IPS DF 6.9 (cell line): ENCODE measurements at places on chromosomes 5 and 9.

DNA sequence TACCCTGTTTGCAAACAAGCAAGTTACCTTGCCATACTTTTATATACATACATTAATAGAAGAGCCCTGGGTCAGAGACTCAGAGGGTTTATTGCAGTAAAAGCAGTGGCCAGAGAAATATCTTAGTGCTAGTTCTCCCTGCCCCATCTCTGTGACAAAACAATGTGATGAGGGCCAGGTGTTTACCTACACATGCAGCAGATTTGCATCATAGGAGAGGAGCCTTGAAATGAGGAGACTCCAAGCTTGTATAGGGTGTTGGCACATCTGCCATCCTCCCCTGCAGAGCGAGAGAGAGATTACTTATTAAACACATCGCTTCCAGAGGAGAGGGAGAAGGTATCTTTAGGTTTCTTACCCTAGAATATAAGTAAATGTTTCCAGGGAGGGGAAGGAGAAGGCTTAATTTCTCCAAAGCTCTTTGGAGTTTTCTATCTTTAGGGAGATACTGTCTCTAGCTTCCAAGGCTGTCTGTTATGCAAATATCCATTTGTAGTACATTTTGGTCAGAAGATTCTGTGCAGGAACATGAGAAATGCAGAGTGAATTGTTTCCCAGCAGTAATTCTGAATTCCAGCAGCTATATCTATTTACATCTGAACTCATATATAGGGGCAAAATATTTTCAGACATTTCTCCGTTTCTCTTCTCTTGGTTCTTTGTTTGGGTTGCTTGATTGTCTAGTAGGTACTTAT, 15.7 kb downstream of the FER start:
- DNase-seq, result no peak

DNA sequence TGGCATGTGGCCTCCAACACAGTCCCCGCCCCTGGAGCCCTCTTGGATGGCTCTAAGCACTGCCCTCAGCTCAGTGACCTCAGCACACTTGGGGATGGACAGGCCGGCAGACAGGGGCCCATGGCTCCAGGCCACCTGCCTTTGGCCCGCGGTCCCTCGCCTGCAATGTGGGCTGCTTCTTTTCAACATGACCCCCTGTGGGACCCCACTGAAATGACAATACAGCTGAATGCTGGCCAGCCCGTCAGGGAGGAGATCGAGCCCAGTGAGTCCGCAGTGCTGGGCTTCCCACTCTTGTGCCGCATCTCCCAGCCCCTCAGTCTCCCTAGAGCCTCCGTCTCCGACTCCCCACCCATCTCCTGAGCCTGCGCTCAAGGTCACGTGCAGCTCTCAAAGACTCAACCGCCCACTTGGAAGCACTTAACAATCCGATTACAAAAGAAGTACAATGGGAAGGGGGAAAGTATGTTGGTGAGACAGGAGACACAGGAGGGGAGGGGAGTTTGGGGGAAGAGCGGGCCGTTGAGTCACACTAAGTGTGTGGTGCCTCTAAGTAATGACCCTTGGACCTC, 238.9 kb downstream of the HSPA4 start:
- no peak for DNase-seq

DNA sequence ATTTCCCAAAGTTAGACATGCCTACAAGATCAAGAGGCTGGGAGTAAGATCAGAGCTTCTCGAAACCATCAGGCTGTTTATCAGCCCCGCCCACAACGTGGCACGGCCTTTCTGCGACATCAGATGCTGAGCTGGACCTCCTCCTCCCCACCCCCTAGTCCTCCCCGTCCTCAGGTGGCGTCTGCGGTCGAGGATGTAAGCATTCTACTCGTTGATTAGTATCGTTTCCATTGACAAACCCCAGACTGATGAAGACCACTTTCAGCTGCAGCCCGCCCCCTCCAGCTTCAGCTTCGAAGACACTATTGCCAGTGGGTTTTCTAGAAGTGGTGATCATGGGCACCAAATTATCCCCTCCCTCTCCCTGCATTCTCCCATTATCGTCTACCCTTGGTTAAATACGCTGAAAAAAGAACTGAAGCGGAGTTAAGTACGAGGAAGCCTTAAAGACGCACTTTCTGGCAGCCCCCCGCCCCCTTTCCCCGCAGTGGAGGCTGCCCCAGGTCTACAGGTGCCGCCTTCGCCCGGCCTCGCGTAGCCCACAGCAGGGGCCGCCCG, 1.1 kb downstream of the PPIC start:
- no peak for DNase-seq

DNA sequence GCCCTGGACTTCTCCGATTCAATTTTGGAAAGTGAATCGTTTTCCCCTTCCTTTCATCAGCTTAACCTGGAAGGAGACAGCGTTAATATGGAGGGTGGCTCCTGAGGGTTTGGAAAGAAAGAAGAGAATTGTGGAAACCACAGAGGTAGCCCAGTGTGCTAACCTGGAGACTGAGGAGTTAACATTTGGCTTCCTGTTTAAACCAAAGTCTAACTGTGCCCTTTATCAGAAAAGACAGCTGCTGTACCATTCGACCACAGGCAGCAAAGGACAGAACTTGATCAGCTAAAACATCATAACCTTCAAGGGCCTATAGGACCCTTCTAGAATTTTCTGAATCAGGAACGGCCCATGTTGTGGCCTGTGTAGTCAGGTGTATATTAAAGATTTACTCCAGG, 735 bp downstream of the IDNK start:
- DNase-seq, result no peak

DNA sequence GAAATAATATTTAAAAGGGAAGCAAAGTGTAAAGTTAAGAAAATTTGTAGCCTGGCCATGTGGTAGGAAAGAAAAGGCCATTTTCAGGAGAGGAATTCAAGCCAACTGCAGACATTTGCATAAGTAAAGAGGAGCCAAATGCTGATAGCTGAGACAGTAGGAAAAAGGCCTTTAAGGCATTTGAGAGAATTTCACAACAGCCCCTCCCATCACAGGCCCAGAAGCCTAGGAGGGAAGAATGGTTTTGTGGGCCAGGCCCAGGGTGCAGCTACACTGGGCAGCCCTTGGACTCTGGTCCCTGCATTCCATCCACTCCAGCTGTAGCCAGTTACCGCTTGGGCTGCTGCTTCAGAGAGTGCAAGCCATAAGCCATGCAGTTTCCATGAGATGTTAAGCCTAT, 1556.8 kb downstream of the EFNA5 start:
- peak; percentile 5 for DNase-seq

- DNase-seq, result no peak
Observed at GRCh38 chr5:504326-505154, 19.7 kb downstream of the SLC9A3 start.

DNA sequence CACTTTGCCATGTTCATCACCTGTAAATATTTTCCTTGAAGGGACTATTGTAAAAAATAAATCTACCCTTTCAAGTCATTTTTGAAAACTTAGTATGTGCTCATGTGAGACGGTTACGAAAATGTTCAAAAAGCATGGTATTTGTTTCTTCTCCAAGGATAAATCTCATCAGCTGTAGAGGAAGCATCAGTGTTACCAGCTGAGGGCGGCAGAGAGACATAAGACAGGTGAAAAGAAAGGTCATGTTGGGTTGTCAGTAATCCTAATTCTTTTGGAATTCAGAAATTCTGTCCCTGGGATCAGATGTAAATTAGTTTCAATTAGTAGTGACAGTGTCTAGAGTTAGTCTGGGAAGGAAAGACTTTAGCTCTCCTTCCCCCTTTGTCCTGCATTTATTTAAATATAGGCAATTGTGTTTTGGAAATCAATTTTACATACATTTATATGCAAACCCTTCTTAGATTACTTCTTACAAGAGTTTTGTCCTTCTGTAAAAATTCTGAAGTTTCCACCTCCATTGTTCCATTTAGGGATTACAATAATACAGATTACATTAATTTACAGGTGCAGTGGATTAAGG, 791.9 kb upstream of the CDH6 start:
- no peak for DNase-seq

GRCh38 chr5:73312146-73312871, 136.3 kb downstream of the FOXD1 start:
- no peak for DNase-seq

GRCh38 chr9:121836366-121836885, 185.0 kb downstream of the DAB2IP start:
- DNase-seq, result no peak

- no peak for DNase-seq
Observed at GRCh38 chr5:53291528-53291927, 182.0 kb upstream of the MOCS2 start.

- no peak for DNase-seq
Observed at GRCh38 chr5:127981498-127981897, 102.1 kb upstream of the SLC12A2 start.

- no peak for DNase-seq
Observed at GRCh38 chr9:134723491-134724190, 82.0 kb downstream of the COL5A1 start.

DNA sequence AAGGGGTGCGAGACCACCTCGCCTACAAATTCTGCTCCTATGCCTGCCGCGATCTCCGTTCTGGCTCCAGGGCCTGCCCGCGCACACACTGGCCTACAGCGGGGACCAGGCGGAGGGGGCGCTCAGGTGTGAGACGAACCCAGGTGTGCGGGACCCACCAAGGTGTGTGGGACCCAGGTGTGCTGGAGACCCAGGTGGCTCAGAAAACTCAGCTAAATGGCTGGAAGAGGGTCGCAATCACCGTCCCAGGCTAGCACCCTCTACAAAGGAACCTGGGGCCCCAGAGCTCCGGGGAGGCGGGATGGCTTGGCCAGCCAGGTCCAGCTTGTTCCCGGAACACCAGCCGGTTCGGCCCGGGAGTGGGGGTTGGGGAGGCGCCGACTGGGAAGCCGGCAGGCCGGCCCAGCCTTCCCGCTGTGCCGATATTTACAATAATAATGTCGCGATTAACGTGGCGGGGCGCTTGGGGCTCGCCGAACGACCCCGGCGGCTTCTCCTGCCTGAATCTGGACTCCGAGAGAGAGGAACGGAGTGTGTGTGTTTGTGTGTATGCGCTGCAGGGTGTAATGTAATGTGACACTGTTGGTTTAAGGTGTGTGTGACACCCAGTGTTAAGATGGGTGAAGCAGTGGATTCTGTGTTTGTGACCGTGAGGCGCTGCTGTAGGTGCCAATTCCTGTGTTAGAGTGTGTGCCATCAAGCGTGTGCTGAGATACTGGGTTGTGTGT, 1.4 kb downstream of the PCDH1 start:
- DNase-seq, result no peak

DNA sequence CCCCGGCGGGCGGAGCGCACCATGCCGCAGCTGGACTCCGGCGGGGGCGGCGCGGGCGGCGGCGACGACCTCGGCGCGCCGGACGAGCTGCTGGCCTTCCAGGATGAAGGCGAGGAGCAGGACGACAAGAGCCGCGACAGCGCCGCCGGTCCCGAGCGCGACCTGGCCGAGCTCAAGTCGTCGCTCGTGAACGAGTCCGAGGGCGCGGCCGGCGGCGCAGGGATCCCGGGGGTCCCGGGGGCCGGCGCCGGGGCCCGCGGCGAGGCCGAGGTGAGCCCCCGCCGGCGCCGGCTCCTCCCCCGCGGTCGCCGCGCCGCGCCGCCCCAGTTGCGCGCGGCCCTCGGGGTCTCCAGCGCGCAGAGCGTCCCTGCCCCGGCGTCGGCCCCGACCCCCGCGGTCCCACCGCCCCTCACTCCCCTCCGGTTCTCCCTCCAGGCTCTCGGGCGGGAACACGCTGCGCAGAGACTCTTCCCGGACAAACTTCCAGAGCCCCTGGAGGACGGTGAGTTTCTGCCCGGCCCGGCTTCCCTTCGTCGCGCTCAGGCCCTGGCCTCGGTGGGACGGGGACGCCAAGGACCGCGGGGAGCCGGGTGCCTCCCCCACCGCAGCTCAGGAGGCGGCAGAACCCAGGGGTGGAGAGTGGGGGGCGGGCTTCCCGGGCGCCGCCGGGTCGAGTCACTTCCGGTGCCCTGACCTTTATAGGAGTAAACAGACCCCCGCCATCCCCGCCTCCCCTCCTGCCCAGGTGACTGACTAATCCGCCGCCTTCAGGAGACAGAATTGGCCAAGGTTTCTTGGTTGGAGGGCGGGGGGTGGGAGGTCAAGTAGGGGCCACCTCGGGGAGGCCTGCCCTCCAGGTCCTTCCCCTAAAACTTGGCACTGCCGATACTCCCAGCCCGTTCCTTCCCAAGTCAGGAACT, 665 bp downstream of the TCF7 start:
- peak; percentile 39 for DNase-seq

DNA sequence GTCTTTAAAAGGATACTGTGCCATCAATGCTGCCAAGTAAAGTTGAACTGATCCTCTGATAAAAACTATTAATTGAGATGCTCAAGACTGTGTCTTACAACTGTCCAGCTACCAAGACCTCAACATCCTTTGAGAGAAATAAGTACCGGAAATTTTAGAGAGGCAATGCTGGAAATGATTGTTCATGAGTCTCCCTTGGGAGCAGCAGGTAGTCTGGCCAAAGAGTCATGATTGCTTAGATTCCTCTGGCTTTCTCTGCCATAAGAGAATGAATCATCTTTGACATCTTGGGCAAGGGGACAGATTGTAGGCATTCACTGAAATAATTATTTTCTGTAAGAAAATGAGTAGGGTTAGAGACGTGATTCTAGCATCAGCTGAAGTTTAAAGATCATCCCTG, 466.6 kb upstream of the DAB2 start:
- no peak for DNase-seq

GRCh38 chr5:143121135-143121475, 282.4 kb downstream of the NR3C1 start:
- DNase-seq, result no peak

- DNase-seq, result no peak
Observed at GRCh38 chr5:428219-428618, 14.8 kb upstream of the EXOC3 start.

DNA sequence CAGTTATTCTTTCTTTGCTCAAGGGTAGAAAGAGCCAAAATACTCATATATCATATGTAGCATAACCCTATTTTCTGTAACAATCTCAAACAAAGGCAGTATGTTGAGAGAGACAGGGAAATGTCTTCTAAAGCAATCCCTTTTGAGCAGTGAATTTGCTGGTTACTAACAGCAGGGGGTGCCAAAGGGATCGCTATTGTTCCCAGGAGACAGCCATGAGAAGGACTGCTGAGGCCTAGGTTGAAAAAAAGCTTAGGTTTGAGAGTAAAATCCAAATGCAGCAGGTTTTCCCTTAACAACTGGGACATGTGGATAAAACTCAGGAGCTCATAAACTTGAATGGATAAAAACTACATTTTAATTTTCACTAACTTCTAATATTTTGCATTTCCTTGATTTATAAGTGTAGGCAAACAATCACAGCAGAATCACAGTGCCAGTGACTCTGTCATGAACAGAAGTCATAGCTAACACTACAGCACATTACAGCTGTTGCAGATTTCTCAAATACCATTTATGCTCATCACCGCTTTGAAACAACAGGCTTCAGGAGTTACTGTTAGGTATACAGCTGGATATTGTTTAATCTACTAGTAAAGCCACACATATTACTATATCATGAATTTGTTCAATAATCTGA, 148.4 kb downstream of the MAPKAP1 start:
- DNase-seq, result peak; percentile 37

DNA sequence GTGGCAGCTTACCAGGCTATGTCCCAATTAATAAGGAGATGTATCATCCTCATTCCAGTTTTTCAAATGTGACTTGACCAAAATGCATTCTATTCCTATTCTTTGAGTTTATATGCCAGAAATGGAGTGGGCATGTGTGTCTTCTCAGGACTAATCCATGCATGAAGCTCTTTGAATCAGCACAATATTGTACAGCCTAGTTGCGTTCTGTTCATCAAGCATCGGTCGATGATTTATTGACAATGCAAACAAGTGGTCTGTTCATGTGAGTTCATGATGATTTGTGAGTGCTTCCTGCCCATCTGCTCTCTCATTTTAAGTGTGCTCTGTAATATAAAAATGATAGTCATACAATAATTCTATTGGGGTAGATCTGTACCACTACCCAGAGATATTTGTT, 48.3 kb downstream of the PALM2AKAP2 start:
- no peak for DNase-seq

GRCh38 chr5:64900618-64901017, 131.9 kb downstream of the CWC27 start:
- no peak for DNase-seq
